ENCODE measurements at places on chromosomes 2 and 18.

DNA sequence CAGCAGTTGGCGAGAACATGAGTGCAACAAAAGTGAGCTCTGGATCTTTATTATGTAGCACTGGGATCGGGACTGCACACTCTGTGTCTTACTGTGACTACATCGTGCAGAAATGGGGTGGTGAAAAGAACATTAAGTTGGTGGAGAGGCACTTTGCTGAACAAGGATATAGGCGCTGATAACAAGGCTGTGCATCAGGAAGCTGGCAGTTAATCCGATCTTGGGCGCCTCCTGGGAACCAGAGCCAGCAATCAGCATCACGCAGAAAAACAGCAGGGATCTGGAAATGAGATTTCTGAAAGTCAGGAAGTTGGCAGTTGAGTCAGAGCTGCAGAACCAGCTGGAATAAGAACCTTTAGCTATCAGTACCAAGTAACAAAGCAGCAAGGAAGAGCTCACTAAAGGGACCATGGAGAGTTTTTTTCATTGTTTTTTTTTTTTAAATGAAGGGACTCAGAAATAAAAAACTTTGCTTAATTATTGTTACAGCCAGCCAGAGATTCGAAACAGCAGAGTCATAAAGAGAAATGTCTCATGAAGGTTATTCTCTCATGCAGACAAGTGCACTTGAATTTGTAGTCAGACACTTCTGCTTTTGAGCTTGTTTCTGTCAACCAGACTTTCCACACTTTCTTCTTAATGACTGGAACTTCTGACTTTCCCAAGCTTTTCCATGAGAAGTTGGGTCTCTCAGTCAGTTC lies 22.8 kb upstream of the MYO3B start:
- no peak for DNase-seq

- no peak for DNase-seq
Observed at GRCh38 chr2:196249171-196249570, 77.8 kb upstream of the STK17B start.

GRCh38 chr2:176879426-176879995 lies 333.1 kb upstream of the HNRNPA3 start:
- no peak for DNase-seq

GRCh38 chr2:43131890-43132682 lies 94.3 kb downstream of the ZFP36L2 start:
- no peak for DNase-seq

DNA sequence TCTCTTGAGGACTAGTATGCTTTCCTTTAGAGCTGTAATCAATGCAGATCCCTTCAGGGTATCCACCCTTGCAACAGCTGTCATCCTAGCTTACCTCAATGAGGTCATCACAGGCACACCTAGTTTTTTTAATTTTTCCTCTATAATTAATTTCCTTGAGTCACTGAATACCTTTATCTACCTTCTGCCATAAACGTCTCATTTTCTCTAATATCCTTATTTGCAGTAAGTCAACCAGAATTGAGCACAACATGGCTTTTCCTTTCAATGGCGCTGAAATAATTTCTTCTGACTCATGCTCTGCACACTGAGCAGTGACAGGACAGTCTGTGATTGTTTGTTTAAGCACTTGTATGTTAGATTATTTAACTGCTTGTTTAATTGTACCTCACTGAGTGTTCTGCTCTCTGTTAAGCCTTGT lies 49.4 kb downstream of the ETAA1 start:
- no peak for DNase-seq

- no peak for DNase-seq
Observed at GRCh38 chr2:17894556-17894955, 16.1 kb downstream of the KCNS3 start.

DNA sequence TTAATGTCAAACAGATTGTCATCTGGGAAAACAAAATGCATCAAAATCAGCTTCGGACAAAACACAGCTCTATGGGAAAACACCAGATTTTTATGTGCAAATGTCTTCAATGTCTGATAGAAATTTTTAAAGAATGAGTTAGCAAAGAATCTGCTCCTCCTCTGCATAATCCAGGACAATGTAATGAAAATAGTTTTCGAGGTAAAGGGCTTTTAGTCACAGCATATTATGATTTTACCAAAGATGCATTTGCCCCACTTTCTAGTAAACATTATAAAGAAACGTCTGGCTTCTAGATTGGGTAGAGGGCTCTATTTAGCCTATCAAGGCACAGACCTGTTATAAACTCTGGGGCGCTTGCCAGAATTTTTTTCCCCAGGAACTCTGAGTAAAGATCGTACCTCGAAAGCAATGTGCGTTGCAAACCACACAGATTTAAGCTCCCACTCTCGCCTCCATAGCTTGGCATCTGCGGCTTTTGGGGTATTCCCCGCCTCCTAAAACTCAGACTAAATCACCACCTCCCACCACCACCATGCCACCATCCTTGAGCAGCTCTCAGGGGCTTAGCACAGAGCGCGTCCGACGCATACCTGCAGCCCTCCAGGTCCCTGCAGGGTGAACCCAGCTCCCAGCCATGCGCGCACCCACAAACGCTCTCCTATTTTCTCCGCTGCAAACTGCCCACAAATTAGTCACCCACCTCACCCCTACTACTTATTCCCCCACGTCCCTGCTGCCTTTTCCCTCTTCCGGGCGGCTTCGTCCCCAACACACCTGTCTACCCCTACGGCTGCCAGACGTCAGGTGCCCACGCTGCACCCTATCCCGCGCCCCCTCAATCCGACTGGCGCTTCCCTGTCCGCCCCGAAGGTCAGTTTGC lies 829 bp downstream of the ACVR1C start:
- no peak for DNase-seq

DNA sequence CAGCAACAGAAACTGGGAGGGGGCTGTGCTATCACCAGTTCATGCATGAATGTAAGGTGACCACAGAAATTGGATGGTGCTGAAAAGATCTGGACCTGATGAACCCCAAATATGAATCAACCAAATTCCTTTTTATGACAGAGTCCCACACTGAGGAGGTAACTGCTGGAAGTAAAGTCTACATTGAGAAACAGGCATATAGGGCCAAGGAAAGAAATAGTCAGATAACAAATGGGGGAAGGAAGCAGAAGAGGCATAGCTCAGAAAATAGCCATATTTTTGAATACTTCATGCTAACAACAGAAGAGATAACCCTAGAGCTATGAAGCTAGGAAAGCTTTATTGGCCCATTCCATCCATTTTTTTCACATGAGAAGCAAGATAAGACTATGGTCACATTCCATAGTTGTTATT lies 25.8 kb downstream of the ZC3H6 start:
- no peak for DNase-seq

DNA sequence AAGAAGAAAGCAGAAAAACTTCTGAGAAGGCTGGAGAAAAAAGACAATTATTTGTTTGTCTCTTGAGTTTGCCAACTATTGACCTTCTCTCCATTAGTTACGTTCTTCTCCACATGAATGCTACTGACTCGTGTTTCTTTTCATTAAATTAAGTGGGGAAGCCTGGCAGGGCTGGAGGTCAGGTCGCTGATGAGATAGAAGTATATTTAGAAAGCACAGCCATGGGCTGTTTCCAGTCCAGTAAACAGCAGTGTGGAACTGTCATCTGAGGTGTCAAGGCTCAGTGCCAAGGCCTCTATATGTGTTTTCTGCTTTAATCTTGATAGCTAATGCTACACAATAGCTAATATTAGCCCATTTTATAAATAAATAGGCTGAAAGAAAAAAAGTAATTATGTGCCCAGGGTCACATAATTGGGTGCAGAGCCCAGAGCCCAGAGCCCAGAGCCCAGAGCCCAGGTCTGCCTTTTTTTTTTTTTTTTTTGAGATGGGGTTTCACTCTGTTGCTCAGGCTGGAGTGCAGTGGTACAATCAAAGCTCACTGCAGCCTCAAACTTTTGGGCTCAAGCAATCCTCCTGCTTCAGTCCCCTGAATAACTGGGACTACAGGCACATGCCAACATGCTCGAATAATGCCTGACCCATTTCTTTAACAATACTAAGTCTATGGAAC lies 6.3 kb downstream of the MSGN1 start:
- DNase-seq, result peak; percentile 30

- no peak for DNase-seq
Observed at GRCh38 chr18:9569178-9569577, 45.2 kb downstream of the PPP4R1 start.

GRCh38 chr2:241692448-241692847 lies 5.8 kb upstream of the DTYMK start:
- no peak for DNase-seq

- DNase-seq, result no peak
Observed at GRCh38 chr18:22293417-22293816, 124.0 kb downstream of the GATA6 start.

- DNase-seq, result no peak
Observed at GRCh38 chr2:158984604-158985135, 16.2 kb downstream of the TANC1 start.

DNA sequence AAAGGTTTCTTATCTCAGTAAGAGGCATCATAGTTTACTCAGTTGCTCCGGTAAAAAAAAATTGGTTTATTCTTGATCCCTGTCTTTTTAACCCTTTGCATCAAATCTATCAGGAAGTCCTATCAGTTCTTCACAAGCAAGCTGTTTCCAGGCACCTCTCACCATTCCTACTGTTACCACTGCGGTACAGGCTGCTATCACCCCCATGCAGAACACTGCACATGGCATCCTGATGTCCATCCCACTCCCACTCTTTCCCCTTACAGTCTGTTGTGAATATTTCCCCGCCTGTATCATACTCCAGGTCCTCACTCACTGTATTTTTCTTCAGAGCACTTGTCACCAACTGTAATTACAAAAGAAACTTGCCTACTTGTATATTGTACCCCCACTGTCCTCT lies 5.3 kb upstream of the CNRIP1 start:
- no peak for DNase-seq

DNA sequence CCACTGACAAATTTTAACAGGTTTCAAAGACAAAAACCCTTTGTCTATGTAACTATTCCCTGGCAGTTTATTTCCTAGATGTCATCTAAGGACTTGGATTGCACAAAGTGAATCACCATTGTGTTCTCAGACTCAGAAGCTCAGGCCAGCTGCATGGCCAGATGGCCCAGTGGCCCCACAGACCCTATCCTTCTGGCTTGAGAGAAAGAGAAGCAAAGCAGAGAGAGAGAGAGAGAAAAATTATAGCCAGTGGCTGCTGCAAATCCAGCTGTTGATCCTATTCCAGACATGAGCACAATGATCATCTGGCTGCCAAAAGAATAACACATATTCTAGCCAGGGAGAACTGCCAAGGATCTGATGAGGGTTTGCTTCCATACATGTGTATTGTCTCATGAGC lies 25.8 kb downstream of the CTLA4 start:
- peak; percentile 54 for DNase-seq

DNA sequence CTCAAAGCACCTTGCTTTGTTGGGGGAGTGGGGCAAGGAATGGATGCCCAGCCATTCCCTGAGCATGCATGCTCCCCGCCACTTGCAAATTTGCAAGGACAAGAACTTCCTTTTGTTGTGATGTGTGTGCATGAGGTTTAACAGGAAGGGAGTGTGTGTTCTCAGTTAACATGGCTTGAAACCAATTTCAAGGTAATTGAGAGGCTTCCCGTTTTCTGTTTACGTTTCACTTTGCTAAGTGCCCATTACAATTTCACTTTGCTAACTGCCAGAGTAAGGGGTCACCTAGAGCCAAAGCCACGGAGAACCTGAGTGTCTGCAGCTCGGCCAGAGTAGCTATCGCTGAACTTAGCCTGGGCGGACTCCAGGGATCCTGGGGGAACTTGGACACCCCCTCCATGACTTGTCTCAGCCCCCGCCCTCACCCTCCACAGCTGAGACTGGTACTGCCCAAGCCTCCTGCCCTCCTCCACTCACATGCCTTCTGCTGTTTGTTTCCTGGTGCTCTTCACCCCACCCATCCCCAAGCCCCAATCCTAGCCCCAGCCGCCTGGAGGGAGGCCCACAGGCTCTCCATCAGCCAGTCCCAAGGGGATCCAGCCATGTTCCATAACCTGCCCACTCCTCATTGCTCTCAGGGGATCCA lies 53.6 kb upstream of the LAPTM4A start:
- no peak for DNase-seq

GRCh38 chr18:62209046-62209445 lies 22.0 kb downstream of the RELCH start:
- DNase-seq, result no peak

- no peak for DNase-seq
Observed at GRCh38 chr2:195642027-195642678, 14.9 kb upstream of the SLC39A10 start.

GRCh38 chr2:156341452-156342253 lies 9.1 kb upstream of the NR4A2 start:
- peak; percentile 87 for DNase-seq

GRCh38 chr2:164224007-164224406 lies 397.3 kb downstream of the GRB14 start:
- no peak for DNase-seq

GRCh38 chr18:3422905-3423304 lies 27.1 kb upstream of the TGIF1 start:
- no peak for DNase-seq

- no peak for DNase-seq
Observed at GRCh38 chr2:129610766-129611165, 368.7 kb upstream of the RAB6C start.

DNA sequence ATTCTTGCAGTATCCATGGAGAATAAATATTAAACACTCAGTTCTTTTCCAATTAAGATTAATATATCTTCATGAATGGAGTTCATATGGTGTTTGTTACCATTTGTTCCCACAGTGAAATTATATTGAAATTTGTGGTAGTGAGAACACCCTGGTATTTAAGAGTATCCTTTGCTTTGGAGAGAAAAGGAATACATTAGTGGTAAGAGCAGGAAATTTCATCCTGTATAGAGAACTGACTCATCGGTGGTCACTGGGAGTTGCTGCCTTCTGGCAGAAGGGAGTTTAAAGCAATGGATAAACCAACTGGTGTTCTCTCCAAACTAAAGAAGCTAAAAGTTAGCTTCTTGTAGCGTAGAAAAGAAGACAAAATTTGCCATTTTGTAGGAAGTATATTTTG lies 107.3 kb downstream of the MYO1B start:
- DNase-seq, result no peak

DNA sequence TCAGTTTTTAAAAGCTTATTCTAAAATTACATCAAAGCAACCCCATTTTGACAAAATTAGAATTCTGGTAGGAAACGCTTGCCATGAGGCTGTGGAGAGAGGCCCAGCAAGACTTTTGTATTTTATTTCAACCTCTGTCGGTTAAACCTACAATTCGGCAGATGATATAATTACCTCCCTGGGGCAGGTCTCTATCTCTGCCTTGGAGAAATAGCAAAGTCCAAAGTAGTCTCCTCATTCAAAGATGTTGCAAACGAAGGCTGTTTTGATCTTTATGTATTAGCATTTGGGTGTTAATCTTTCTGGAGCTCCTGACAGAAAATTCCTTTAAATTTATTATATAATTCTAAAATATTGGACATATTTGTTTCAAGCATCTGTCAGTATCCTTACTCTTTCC lies 35.6 kb downstream of the GALM start:
- no peak for DNase-seq

GRCh38 chr2:136211701-136212100 lies 93.8 kb upstream of the CXCR4 start:
- no peak for DNase-seq

DNA sequence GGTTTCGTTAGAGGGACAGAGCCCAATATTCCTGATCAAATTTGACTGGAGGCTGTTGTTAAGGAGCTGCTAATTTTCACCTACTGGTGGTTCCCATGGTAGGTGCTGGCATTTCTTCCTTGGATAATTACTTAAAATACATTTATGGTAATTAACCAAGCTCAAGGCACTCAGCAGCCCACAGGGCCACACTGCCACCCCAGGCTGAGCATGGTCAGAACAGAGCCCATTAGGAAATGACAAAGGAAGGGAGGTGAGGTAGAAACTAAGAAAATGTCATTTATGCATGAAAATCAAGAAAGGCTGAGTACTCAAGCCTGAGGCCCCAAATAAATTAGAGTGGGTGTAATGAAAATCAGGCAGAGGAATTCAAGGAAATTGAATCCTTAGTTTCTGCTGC lies 510.2 kb upstream of the GYPC start:
- no peak for DNase-seq
